Left ventricle myocardium superior (tissue), 1 donor: ENCODE measurements at places on chromosomes 6 and 20. TPM values are rescaled to one million over a fixed set of nuclear protein-coding genes. Genes with fewer than 3 reads are reported as not detected.

Gene TAB2
- total RNA-seq = 57.6 TPM

Gene KHDRBS2
- not detected for total RNA-seq

Gene PRND
- not detected for total RNA-seq

Gene OLIG3
- total RNA-seq = not detected

Gene ZC2HC1B
- total RNA-seq = not detected

Gene PI3
- total RNA-seq = 1.5 TPM

Gene PTK6
- total RNA-seq = not detected

Gene ATRN
- 34.3 TPM for total RNA-seq

Gene RARS2
- total RNA-seq = 19.2 TPM

Gene AKAP12
- total RNA-seq = 15.1 TPM

Gene PGBD1
- total RNA-seq = 2.3 TPM

Gene ADAT2
- 1.9 TPM for total RNA-seq

Gene LY6G6F
- not detected for total RNA-seq

Gene SLC17A9
- 1.5 TPM for total RNA-seq
